ENCODE measurements at places on chromosomes 13 and 19.
A peak's percentile ranks its signal among the peaks of the same experiment; 100 is the strongest.

DNA sequence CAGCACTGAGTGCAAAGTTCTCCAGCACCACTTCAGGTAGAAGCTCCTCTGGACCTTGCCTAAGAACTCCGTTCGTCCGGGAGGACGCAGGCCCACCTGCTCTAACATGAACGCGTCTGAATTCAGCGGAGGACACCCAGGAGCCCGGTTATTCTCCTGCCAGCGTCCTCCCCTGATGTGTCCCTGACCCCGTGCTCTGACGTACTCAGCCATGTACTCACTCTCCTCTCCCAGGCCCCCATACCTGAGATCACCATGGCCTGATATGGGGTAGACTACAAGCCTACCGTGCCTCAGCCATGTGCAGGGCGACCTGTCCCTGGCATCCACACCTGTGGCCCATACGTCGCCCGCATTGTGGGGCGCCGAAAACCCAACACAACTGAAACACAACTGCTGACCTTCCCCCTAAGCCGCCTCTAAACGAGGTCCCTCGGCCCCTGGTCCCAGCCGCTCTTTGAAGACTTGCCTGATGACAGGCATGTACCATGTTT, 744 bp upstream of the ZNF584 start:
- DNase-seq, result no peak

- DNase-seq, result no peak
These were observed 19.0 kb downstream of the NLRP7 start for GRCh38 chr19:54928299-54928698.

GRCh38 chr19:10320602-10321416, 5.0 kb upstream of the FDX2 start:
- DNase-seq, result no peak

- DNase-seq, result no peak
These were observed 82.1 kb upstream of the SLC7A1 start for GRCh38 chr13:29677627-29678026.

DNA sequence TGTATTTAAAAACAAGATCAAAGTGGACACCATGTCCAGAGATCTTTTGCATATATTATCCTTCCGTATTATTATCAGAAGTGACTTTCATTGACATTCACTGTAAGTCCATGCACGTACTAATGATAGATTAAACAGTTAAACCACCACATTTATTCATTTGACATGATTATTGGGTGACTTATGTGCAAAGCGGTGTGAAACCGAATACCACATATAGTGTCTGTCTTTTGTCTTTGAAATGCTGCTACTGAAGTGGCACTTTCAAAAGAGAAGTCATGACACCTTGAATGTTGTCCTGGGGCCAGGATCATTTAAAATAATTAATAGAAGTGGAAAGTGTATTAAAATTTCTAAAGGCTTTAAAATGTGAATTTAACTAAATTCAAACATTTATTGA, 100.1 kb downstream of the ERCC5 start:
- no peak for DNase-seq

GRCh38 chr13:29758531-29759114, 91.8 kb downstream of the UBL3 start:
- DNase-seq, result peak; percentile 43

GRCh38 chr19:16899566-16900075, 10.8 kb downstream of the F2RL3 start:
- DNase-seq, result no peak

GRCh38 chr19:52961981-52962380, 700 bp downstream of the ZNF816 start:
- no peak for DNase-seq

DNA sequence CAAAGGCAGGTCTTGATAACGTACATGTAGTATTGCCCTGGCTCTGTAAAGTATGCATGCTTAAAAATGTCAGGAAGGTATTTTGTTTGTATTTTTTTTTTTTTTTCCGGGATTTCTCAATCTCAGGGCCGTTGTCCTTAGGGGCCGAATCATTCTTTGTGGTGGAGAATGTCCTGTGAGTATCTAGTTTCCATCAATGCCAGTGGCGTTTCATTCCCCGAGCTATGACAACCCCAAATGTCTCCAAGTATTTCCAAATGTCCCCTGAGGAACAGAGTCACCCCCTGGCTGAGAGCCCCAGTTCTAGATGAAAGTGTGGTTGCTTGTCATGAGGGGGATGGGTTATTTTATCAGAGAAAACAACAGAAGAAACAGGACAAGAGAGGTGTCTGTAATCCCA, 68.7 kb downstream of the ACSBG2 start:
- no peak for DNase-seq

DNA sequence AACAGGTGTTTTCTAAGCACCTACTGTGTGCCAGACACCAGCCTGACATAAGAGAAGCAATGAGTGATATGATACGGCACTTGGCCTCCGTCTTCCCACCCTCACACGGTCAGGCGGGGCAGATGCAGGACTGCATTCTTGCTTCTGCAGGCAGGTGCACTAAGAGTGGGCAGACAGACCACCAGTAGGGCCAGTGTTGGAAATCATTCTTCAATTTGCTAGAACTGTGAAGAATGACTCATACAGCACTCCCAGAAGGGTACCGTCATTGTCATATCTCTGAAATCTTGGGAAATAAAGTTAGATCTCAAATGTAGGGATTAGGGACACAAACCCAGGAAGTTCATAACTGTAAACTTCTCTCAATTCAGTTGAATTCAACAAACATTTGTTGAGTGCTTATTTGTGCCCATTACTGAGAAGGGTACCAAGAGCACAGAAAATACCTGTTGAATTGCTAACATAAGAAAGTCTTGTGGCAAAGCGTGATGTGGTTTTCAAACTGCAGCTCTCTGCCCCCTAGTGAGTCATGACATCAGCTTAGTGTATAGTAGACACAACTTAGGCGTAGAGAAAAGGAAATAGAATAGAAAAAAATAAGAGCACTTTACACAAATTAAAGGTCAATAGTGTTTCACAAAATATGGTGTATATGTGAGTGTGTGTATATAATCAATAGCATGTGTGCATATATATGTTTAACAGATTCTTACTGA, 76.1 kb downstream of the TEX26 start:
- DNase-seq, result no peak

DNA sequence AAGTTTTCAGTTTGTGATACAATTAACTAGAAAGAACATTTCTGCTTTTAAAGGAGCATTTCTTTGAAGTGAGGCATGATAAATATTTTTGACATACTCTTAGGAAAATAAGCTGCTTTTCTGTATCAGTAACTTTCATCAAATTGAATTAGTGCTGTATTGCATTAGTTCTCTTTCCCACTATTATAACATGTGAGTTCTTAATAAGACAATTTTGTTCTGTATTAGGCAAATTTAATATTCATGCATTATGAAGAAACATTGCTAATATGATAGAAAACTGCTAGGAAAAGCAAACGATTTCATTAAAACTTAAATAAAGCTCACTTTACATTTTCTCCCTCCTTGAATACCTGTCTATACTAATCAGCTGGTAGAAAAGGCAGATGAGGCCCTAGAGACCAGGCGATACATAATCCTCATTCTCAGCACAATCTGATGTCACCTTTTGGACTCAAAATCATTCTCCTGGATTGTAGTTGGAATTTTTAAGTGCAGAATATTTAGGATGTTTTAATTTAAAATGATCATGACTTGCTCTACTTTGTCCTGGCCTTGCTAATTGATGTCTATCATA, 1636.8 kb downstream of the PCDH9 start:
- DNase-seq, result no peak

- DNase-seq, result no peak
These were observed at the start of gene CAPS for GRCh38 chr19:5913739-5914357. Gene CAPS (plus strand): TSS chr19:5914254. CDS start chr19:5914407, 153 bp downstream.

GRCh38 chr19:16949496-16950023, 60.8 kb downstream of the F2RL3 start:
- DNase-seq, result no peak

GRCh38 chr13:78241278-78241919, 322.8 kb upstream of the EDNRB start:
- DNase-seq, result no peak

DNA sequence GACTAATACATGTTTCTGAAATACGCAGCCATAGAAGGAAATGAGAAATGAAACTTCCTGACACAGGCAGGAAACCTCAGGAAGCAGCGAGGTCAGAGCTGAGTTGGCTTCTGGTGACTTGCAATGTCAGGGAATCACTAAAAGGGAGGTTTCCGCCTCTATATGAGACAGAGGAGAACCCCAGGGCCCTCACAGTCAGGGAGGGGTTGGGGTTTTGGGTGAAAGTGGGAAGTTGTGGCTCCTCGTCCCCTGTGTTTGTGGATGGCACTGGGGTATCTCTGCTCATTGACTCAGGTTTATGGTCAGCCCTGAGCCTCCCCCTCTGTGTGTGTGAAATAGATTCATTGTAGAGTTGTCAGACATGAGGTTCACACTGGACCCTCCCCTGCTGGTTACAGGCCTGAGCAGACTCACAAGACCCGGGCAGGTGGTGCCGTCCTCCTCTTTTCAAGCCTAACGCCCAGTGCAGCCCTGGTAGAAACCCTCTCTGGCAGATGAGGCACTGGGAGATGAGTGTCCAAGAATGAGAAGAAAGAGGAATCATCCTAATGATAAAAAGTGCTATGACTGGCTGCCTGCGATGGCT, 5.5 kb upstream of the LILRA6 start:
- DNase-seq, result no peak

- DNase-seq, result no peak
These were observed 343.1 kb downstream of the TEX29 start for GRCh38 chr13:111663505-111663904.

- no peak for DNase-seq
These were observed 56.1 kb downstream of the DOCK9 start for GRCh38 chr13:98921786-98922185.

GRCh38 chr19:18091217-18091608, 4.5 kb upstream of the IL12RB1 start:
- DNase-seq, result peak; percentile 62

GRCh38 chr19:10422846-10423245, 2.5 kb downstream of the PDE4A start:
- DNase-seq, result no peak

DNA sequence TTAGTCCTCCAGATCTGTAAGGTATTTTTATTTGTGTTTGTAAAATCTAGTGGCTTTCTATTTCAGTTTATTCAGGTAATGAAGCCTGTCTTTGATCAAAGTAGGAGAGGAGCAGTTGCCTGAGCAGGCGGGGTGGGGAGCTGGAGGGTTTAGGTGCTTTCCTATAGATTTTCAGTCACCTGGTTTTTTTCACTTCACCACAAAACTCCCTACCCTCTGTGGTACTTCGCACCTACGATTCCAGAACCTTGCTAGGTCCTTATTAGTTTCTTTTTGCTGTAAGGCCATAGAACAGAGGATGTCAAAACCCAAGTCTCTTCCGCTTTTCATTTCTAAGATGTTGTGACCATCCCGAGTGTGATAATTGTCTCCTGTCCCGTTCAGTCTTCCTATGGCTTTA, 26.6 kb downstream of the SLAIN1 start:
- no peak for DNase-seq

DNA sequence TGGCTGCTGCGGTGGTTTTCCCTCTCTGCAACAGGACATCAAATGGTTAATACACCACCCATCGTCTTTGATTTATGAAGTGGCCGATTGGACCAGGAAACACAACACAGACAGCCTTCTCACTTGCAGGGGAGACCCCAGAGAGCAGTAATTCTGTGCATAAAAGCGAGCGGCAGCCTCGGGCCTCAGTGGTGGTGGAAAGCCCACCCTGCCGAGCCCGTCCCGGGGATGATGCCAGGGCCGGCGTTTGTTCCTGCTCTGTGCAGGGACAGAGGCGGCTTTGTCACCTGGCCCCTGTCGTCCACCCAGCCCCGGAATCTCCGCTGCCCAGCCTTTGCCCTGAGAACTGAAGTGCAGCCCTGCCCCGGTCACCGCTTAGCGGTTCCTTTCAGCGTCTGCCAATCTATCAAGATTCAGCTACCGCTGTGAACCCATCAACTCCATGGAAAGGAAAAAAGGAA, 184.4 kb downstream of the TSHZ3 start:
- DNase-seq, result no peak

- no peak for DNase-seq
These were observed 12.8 kb downstream of the KCTD12 start for GRCh38 chr13:76873445-76873844.

DNA sequence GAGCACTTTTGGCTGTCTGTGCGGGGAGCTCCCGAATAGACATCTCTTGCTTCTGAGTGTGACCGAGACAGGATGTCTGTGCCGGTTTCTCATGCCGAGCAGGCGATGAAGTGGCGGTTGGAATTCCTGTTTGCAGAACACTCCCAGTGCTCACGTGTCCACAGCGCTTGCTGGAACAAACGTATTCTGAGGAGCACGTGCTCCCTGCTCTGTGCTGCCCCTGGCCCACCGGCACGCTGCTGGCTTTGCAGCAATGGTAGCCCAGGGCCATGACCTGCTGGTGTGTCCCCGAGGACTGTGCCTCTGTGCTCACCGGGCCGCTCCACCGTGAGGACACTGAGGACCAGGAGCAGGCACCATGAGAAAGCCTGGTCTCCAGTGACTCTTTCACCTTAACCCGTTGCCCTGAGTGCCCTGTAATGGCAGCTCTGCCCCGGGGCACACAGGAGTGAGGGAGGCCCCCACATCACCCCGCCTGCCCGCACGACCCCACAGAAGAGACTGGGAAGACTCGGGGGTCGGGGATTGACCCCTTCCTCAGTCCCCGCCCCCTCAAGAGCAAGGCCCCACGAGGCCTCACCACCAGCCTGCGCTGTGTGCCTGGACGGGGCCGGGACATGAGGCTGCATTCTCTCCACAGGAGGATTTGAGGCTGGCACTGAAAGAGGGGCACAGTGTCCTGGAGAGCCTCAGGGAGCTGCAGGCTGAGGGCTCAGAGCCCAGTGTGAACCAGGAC, 40.0 kb upstream of the F7 start:
- no peak for DNase-seq

GRCh38 chr13:75231235-75231634, 250.7 kb downstream of the TBC1D4 start:
- no peak for DNase-seq

DNA sequence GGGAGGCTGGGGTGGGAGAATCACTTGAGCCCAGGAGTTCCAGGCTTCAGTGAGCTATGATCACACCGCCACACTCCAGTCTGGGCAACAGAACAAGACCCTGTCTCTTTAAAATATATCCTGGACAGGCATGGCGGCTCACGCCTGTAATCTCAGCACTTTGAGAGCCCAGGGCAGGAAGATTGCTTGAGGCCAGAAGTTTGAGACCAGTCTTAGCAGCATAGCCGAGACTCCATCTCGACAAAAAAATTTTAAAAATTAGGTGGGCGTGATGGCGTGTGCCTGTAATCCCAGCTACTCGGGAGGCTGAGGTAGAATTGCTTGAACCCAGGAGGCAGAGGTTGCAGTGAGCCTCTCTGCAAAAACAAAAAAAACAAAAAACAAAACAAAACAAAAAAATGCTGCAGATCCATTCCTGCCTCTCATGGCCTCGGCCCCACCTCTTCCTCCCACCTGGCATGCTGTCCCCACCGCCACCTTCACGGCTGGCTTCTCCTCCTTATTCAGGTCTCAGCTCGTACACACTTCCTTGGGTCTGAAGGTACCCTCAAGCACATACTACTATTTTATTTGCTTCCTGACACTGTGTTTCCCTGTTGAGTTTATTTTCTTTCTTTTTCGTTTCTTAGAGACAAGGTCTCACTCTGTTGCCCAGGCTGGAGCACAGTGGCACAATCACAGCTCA, 5.3 kb downstream of the RFX1 start:
- no peak for DNase-seq

GRCh38 chr19:6412447-6413091, 12.0 kb downstream of the KHSRP start:
- no peak for DNase-seq
